Stimulated activated CD8-positive, alpha-beta memory T cell treated with anti-CD3 and anti-CD28 coated beads, Interleukin-4, amount 100 ng/mL, for 48 hours (primary cell): ENCODE measurements at places on chromosomes 13 and 19.
A peak's percentile ranks its signal among the peaks of the same experiment; 100 is the strongest.

DNA sequence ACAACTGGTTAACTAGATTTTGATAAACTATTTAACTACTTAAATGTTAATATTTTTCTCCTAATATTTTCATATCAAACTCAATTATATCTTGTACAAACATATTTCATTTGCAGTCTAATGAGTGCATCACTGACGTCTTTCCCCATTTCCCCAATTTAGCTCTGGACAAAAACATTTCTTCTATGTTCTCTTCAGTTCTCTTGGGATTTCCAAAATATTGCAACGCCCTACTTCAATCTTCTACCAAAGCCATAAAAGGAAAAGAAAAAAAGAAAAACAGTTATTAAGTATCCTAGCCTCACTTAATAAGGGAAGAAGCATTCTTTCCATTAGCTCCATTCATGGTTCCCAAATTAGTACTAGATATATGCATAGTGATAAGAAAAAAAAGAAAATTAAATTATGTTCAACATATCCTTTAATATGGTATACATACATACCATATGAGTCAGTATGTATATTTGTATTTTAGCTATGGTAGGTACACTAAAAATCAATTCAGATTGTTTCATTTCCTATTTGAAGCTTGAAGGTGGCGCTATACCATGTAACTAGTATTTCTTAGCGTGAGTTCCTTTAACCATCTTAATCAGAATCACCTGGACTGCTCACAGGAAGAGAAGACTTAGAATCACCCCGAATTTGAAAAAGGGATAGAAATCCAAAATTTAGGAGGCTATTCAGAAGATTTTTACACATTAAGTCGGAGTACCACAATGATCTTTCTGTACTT lies 9.9 kb downstream of the FBXL3 start:
- no peak for DNase-seq

DNA sequence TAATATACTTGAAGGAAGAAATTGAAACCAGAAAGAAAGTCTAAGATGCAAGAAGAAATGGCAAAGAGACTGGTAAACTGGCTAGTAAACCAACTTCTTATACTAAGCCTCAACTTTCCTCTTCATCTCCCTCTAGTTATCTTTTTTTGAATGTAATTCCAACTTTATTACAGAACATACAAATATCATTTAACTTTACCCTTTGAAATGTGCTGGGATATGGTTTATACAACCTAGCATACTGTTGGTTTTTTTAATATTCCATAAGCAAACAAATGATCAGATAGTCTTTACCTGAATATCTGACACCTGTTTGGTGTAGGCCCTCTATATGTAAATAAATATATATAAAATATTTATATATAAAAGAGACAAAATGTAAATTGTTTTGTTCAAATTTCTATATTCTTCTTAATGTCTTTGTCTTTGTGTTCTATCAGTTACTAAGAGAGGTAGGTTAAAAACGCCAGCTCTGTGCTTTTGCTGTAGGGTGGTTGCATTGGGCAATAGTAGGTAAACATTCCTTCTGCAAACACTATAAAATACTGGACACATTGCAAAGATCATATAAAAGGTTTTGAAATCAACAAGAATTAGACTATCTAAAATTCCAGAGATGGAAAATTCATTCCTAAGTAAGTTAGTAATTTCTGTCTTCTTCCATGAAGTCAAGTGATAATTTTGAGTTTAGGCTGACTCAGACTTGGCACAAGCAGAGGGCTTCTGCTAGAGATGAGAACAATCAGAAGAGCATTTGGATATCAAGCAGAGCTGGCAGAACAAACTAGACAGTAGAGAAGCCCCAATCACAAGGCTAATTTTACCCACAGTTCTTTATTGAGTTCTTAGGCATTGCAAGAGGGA lies 383.3 kb downstream of the RFC3 start:
- DNase-seq: no peak

DNA sequence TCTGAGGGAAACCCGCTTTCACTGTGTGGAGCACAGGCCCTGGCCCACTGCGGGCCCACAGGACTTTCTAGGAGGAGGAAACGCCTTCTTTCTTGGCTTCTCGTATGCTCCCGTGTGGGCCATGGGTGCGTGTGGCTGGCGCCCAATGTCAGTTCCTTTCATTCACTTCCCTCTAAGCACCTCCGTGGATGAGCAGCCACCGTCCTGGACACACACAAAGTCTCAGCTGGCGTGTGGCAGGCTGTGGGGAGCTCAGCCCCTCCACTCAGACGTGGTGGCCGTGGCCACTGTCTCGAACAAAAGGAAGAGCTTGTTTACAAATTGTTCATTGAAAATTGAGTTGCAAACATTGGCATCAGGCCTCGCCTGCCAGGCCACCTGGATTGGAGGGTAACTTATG lies 240.0 kb upstream of the SGCG start:
- no peak for DNase-seq

DNA sequence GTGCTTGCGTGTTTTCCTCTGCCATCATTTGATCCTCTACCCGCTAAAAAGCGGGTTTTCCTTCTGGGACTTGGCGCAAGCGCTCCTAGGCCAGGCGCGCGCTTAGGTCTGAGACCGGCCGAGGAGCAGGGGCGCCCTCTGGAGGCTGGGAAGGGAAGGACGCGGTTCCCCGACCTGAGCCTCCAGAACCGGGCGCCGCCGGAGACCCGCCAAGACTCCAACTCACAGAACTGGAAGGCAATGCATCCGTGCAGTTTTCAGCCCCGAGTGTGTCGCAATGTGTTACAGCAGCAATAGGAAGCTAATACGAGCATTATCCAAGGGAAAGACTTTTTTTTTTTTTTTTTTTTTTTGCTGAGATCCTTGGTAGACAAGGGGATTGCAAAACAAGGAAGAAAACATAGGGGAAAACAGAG lies 190.9 kb downstream of the COL4A1 start:
- peak; percentile 78 for DNase-seq

GRCh38 chr13:30128591-30128990 lies 178.8 kb downstream of the KATNAL1 start:
- no peak for DNase-seq

GRCh38 chr19:51789061-51789795 lies 5.7 kb upstream of the FPR3 start:
- DNase-seq: no peak

- no peak for DNase-seq
Observed at GRCh38 chr13:19182536-19182935, 912 bp upstream of the TUBA3C start.

- no peak for DNase-seq
Observed at GRCh38 chr13:67821606-67822005, 591.5 kb upstream of the PCDH9 start.

GRCh38 chr13:22455036-22455435 lies 725.7 kb upstream of the SGCG start:
- no peak for DNase-seq

- DNase-seq: no peak
Observed at GRCh38 chr13:98171900-98172589, 5.0 kb downstream of the RNF113B start.

GRCh38 chr13:61779456-61779855 lies 363.8 kb upstream of the PCDH20 start:
- DNase-seq: no peak

DNA sequence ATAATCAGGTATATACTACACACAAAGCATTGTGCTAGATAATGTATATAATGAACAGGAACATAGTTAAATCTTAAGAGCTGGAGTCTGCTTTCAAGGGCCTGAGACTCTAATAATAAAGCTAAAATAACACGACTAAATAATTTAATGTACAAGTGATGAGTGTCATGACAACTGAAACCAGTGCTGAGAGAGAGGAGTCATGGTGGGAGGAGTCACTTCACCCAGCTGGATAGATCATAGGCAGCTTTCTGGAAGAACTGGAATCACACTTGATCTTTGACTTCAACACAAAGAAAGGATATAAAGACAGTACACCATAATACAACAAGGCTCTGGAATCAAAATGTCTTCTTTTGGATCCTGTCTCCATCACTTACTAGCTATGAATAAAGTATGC lies 7.1 kb downstream of the RBM26 start:
- no peak for DNase-seq

GRCh38 chr19:38691938-38692457 lies 44.5 kb downstream of the ACTN4 start:
- DNase-seq: no peak

GRCh38 chr19:55392820-55393761 lies 7.4 kb downstream of the RPL28 start:
- DNase-seq: no peak

DNA sequence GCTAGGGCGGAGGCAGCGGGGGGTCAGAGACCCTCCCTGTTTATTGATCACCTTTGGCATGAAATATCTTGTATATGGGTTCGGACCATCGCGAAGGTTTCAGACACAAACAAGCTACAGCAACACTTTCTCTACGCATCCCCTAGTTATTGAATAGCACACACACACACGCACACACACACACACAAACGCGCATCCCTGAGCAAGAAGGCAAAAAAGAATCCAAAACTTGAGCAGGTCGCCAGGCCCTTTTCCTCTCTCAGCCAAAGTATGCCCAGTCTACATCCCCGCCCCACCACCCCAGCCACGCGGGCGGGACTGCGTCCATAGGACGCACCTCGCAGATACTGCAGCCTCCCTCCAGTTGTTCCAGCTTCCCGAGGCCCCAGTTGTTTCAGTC lies 16.0 kb downstream of the POU4F1 start:
- DNase-seq: no peak

DNA sequence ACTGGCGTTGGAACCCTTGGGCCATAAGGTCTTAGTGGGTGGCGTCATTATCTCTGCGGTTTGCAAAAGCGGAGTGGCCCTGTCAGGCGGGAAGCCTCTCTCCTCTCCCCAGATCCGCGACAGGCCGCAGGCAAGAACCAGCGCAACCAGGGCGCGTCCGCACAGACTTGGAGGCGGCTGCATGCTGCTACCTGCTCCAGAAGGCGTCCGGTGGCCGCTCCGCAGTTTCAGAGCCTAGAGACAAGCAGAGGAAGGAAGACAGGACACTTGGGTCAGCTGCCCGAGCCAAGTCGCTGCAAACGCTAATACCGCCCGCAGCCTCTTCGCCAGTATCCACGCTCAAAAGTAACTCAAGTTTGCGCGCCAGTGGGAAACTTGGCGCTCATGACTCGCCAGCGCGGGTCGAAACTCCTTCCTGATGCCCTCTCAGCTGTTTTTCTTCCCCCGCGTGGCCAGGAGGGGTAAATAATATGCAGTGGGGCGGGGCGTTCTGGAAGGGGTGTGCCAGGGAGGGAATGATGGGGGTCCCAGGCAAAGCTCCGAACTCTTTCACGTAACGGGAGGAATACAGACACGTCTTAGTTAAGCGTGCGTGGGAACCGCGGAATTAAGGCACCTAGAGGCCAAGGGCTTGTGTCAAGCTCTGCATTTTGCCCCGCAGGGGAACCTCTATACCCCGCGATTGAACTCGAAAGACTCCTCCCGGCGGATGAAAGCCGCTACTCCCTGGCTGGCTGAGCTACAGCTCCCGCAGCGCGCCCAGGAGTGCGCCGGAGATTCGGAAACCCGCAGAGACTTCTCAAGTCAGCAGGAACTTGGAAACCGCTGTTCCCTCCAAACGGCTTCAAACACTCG lies at the start of gene EDNRB:
EDNRB (minus strand) TSS at position 441 of the 855 bp plus-strand sequence; CDS start at position 183, 258 bp downstream.
- DNase-seq: peak; percentile 33

GRCh38 chr19:49809160-49809940 lies 3.7 kb downstream of the FUZ start:
- DNase-seq: peak; percentile 65

DNA sequence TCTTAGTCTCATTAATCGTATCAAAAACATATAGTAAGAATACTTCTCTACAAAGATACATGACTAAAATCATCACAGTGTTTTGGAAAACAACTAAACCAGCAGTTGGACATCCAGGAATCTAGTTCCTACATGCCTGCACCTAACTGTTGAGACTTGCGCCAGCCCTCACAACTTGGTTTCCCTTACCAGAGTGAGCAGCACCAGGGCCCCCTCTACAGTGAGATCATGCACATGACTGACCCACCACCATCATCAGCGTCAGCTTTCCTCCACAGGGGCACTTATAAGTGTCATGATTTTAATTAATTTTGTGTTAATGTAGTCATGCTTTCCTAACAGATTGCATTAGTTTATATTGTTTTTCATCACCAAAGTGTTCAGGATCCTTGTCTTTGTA lies 1322.0 kb downstream of the EFNB2 start:
- no peak for DNase-seq

- peak; percentile 17 for DNase-seq
Observed at GRCh38 chr19:35231956-35232645, 3.6 kb upstream of the FAM187B start.

GRCh38 chr19:50906217-50906616 lies 5.0 kb downstream of the KLK4 start:
- peak; percentile 73 for DNase-seq

- no peak for DNase-seq
Observed at GRCh38 chr19:44927746-44928145, 13.3 kb downstream of the APOC1 start.

- peak; percentile 16 for DNase-seq
Observed at GRCh38 chr13:112674412-112675365, 15.1 kb upstream of the ATP11A start.

DNA sequence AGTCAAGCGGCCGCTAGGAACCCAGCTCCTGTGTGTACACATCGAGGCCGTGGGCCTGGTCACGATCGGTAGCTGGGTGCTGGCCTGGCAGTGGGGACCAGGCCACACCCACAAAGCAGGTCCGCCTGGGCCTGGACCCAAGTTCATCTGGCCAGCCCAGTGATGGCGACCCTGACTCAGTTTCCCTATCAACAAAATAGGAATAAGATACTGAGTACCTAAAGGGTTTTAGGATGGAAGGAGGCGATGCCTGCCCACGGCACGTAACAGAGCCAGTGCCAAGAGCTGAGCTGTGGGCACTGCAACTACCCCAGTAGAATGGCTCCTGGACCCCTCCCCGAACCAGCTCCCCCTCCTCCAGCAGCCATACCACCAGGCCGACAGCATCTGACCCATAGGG lies 243.5 kb upstream of the SGCG start:
- DNase-seq: no peak

- DNase-seq: no peak
Observed at GRCh38 chr19:18898081-18898606, 2.2 kb upstream of the CERS1 start.

DNA sequence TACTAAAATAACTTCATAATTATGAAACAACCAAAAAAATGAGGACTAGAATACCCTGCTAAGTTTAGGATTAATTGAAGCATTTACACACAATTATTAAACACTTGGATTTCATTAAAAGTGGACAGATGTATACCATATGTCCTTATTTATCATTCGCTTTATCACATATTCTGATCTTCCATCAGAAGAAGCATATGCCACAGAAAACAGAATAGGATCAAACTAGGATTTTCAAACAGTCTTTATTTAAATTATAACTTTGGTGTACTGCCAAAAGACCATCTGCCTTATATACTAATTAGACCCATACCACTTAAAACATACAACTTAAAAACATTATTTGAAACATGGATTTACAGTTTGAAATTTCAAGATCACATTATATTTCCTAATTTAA lies 727.1 kb upstream of the KLHL1 start:
- DNase-seq: no peak
